Activated CD8-positive, alpha-beta T cell treated with anti-CD3 and anti-CD28 coated beads for 36 hours (primary cell): ENCODE measurements at places on chromosomes 1 and 21.
A peak's percentile ranks its signal among the peaks of the same experiment; 100 is the strongest.

GRCh38 chr1:55309786-55310504 lies 94.8 kb upstream of the USP24 start:
- no peak for DNase-seq

DNA sequence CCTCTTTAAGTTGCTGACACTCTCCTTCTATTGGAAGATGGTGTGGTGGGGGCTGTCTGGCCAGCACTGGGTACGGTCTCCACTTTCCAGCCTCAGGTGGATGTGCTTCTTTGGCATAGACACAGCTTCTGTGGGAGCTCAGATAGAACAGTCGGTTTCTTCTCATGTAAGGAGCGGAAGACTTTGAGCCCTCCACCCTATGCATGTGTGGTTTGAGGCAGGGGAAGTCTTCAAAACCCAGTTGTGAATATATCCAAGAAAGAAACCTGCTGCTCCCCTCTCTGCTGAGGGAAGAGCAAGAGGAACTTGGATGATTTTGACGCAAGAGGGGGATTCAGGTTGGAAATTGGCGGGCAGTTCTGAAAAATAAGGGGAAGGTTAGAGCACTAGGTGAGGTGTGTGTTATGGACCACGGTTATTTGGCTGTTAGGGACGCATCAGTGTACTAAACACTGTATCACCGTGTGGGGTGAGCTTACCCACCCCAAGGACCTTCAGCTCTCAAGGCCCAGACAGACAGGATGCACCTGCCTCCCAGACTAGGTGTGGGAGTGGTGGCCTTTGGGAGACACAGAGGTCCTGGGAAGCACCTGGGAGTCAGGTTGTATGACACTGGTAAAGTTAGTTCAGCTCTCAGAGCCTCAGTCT lies 36.2 kb downstream of the IL6R start:
- DNase-seq: no peak

DNA sequence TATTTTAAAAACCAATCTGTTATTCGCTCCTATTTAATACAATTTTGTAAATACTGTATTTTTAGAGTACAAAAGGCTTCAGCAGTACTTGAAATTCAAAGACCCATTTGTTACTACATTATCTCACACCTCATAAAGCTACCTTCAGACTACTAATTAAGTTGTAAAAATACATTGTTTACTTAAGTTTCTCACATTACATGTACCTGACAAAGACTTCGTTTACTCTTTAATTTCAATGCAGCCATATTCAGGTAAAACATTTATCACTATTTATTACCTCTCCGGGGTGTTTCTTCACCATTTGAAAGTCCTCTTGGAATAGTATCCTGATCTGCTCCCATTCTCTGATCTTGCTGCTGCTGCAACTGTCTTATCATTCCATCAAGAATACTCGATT lies 55.2 kb downstream of the BRWD1 start:
- no peak for DNase-seq

- DNase-seq: no peak
Observed at GRCh38 chr1:2192031-2192995, 2.3 kb downstream of the FAAP20 start.

- no peak for DNase-seq
Observed at GRCh38 chr1:82152356-82153271, 351.9 kb downstream of the ADGRL2 start.

DNA sequence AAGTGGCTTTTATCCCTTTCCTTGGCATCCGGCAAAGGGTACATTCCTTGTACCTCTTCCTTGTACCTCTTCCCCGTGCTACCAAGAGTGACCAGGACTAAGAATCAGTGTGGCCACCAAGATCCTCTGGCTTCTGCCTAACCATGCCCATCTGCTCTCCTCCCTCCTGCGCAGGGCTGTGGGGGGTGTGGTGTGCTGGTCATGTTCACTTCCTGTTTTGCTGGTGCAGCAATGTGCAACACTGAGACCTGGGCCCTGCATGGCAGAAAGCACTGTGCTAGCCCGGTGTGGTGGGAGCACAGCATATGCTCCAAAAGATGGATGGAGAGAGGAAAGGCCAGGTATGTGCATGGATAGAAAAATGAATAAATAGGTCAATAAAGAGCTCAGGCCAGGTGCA lies 33.3 kb upstream of the TENT5C start:
- peak; percentile 36 for DNase-seq

GRCh38 chr1:201062511-201063091 lies 39.1 kb upstream of the KIF21B start:
- no peak for DNase-seq

GRCh38 chr1:198669023-198669698 lies 30.3 kb downstream of the PTPRC start:
- peak; percentile 57 for DNase-seq

DNA sequence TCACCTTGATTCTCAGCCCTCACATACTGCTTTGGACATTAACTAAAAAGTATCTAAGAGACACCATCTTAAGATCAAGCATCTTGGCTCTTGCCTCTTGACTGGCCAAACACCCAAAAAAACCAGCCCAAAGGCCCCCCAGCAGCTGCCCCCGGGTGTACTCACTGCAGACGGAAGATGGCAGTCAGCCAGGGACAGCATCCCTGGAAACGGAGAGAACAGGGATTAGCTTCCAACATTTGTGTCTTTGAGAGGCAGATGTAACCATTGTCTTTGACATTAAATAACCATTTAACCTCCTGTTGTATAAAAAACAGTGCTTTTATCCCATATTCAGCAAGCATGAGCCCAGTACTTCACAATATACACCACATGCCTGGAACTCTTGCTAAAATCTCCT lies 11.3 kb downstream of the TMEM63A start:
- no peak for DNase-seq

DNA sequence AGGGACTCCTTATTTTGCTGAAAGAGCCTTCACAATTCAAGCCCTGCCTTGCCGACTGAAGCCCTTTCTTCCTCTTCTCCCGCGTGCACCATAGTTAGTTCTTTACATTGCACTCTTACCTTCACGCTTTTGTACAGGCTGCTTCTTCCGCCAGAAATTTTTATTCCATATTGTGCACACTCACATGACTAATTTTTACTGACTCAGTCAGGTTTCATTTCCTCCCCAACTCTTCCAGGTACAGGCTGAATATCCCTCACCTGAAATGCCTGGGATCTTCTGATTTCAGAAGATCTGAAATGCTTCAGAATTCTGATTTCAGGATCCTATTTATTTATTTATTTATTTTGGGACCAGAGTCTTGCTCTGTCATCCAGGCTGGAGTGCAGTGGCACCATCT lies 172.8 kb downstream of the ZNF281 start:
- DNase-seq: no peak

DNA sequence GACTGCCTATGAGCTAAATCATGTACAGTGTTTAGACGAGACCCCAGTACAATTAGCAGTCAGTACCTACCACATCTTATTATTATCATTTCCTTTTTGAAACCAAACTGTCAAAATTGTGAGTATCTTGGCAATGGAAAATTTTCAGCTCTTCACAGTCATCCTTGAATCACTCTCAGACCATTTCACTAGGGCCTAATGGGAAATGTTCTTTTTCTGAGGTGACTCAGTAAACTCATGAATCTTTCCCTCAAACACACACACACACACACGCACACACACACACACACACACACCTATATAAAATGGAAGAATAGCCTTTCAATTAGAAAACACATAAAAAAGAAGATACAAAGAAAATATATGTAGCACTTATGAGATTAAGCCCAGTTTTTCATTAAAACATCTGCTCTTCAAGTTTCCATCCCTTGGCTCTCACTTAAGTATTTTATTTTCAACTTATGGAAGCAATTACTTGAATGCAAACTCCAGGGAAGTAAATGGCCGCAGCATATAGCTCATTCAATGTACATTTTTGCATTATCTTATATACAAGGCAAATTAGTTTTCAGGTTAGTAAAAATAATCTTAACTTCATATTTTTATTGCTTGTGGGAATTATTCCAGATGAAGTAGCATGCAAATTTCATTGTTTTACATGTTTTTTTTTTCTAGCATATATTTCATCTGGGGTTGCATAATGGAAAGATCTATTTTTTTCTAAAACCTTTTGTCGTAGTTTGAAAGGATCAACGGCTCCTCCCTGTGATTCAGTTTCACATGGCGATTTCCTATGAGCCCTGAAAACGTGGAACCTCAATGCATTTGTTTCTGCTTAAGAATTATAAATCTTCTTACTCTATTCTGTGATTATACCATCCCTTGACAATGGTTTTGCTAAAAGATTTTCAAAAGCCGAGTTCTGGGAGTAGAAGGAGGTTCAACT lies 46.3 kb upstream of the TMPRSS15 start:
- DNase-seq: no peak

GRCh38 chr1:243542739-243543415 lies 287.0 kb downstream of the SDCCAG8 start:
- DNase-seq: no peak

GRCh38 chr1:162702628-162703027 lies 70.4 kb downstream of the DDR2 start:
- DNase-seq: no peak

GRCh38 chr1:180243517-180244221 lies 13.6 kb downstream of the LHX4 start:
- no peak for DNase-seq

- no peak for DNase-seq
Observed at GRCh38 chr1:89643577-89643976, 10.7 kb downstream of the LRRC8C start.

DNA sequence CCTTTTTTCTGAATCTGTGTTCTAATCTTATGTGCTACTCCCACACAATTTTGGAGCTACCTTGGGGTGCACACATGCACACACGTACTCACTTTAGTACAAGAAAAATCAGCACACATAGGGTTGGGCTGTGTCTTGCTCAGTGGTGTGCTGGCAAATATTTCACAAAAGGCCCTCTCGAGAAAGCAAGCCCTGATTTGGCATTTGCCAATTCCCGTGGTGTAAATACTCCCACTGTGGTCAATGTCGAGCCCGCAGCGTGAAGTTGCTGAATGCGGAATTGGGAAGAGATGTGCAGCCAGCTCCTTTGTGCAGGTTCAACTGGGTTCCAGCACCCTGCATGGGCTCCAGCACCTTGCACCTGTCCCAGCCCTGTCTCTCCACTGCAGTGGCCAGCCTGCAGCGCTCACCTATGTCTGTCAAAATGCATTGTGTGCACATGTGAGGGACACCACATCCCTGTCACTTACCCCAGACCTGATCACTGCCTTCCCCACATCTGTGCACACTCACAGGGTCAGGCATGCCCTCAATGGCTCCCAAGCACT lies 78.4 kb upstream of the WNT4 start:
- no peak for DNase-seq

DNA sequence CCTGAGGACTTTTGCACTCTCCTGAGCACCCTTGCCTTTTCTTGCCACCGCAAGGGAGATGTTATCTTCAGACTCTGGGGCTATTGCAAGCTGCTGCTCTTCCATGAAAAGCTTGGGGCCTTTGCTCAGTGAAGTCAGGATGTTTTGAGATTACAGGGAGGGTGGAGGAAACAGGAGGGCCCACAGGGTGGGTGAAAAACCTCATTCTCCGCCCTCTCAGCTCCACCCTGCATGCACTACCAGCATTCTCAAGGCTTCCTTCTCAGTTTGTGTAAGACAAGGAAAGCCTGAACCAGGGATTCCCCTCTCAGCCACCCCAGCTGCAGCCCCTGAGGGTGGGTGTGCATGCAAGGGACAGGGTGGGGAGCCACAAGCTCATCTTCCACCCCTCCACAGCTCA lies 25.8 kb upstream of the ZNF648 start:
- DNase-seq: no peak

- DNase-seq: no peak
Observed at GRCh38 chr1:156490401-156491032, 10.1 kb downstream of the MEF2D start.

- no peak for DNase-seq
Observed at GRCh38 chr1:56185493-56185892, 393.9 kb downstream of the PLPP3 start.

- DNase-seq: peak; percentile 34
Observed at GRCh38 chr1:232676307-232676706, 46.4 kb upstream of the SIPA1L2 start.
